Progenitor cell of endocrine pancreas (in vitro differentiated cells): ENCODE measurements at places on chromosomes 1 and 21.
A peak's percentile ranks its signal among the peaks of the same experiment; 100 is the strongest.

DNA sequence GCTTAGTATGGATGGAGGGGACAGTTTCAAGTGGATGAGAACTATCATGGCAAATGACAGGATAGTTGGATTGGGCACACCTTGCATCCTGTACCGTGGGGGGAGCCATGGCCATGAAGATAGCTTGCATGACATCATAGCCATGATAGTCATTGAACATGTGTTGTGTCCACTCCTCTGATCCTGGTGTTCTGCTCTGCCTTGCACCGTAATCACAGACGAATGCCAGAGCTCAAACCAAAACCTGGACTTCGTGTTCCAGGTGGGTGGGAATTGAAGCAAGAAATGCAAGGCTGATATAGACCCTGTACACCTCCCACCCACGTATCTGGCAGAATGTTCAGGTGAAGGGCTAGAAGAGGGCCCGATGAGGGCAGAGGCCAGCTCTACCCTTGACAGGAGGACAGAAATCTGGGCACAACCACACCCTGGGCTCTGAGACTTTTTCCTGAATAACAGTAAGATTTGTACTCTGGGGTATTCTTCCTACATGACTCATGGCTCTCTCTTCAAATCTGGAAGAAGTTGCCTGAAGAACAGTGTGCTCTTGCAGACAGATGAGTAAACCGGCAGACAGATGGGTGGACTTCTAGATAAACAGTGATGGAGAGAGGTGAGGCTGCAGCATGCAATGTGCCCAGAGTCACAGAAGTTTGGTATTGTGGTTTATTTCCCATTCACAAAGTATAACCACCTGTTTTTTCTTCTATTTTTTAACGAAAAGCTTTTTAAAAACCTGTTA lies 45.0 kb downstream of the KCNJ6 start:
- DNase-seq = no peak

- no peak for DNase-seq
These were observed 29.5 kb downstream of the LIN9 start for GRCh38 chr1:226279498-226279897.

DNA sequence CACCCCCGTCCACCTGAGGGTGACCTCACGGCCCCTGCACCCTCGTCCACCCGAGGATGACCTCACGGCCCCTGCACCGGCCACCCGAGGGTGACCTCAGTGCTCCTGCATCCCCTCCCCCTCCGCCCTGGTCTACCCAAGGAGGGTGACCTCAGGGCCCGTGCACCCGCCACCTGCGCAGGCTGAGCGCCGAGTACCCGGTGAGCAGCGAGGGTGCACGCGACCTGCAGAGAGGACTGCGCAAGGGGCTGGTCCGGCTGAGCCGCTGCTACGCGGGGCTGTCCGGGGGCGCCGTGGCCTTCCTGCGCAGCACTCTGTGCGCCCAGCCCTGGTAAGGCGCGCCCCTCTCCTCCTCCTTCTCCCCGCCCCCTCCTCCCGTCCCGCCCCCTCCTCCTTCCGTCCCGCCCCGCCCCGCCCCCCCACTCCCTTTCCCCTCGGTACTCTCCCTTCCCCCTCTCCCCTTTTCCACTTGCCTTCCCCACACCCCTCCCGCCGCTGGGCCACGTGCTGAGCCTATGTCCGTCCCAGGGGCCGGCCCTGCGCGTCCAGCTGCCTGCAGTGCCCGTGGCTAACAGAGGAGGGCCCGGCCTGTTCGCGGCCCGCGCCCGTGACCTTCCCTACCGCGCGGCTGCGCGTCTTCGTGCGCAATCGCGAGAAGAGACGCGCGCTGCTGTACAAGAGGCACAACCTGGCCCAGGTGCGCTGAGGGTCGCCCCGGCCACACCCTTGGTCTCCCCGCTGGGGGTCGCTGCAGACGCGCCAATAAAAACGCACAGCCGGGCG lies 28.4 kb downstream of the TRIM11 start:
- DNase-seq = peak; percentile 93

DNA sequence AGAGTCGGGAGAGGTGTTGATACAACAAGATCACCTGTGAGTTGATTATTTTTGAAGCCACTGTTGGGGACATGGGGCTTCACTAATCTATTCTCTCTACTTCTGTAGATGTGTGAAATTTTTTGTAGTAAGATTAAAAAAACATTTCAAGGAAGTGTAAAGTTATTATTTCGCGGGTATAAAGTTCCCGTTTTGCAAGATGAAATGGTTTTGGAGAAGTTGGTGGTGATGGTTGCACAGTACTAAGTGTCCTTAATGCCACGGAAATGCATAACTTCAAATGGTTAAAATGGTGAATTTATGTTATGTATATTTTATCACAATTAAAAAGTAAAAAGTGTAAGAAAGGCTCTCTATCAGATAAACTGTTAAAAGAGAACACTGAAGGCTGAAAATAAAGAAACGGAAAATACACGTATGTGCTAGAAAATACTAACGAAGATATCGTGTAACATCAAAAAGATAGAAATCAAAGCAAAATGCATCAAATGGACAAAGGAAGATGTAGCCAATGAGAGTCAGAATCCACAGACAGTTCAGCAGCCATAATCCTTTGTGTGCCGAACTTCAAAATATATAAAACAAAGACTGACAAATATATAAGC lies 2.9 kb upstream of the ITGB2 start:
- no peak for DNase-seq

DNA sequence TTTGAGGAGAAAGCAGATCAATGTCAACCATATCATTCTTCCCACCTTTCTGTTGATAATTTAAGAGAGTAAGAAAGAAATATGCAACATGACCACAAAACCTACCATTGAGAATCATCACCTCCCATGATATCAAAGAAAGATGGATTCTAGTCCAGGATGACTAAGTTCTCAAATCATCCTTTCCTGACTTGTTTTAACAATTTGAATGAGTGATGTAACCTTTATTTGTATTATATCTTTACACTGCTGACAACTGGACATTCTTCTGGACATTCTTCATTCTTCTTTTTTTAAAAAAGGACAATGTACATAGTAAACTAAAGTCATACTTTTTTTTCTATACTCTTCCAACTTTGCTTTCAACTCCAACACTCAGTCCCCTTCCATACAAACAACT lies 9.5 kb downstream of the PSMB4 start:
- DNase-seq = no peak

DNA sequence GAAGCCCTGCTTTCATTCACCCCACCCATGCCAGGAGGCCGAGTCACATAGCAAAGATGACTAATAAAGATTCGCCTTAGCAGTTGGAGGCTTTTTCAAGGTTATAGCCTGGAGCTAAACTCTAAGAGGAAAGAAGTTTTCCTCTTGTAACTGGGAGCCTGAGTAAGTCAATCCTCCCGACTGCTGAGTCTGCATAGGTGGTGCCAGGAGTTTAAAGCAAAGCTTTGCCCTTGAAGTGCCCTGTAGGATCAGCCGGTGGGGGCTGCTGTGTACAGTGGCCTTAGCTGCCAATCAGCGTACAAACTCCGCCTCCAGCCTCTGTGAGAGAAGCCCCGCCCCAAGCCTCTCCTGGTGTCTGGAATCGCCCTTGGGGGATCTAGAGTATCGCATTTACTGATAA lies 147.5 kb upstream of the SPATA6 start:
- DNase-seq = no peak

GRCh38 chr1:192580351-192580962 lies 4.9 kb downstream of the RGS1 start:
- DNase-seq = no peak

- DNase-seq = no peak
These were observed 24.5 kb downstream of the CLIC6 start for GRCh38 chr21:34693192-34693810.

GRCh38 chr1:246540738-246541491 lies 25.1 kb downstream of the TFB2M start:
- DNase-seq = no peak

GRCh38 chr1:246450611-246451251 lies 56.3 kb downstream of the SMYD3 start:
- DNase-seq = no peak

GRCh38 chr1:6080469-6080868 lies 34.8 kb downstream of the KCNAB2 start:
- DNase-seq = no peak

DNA sequence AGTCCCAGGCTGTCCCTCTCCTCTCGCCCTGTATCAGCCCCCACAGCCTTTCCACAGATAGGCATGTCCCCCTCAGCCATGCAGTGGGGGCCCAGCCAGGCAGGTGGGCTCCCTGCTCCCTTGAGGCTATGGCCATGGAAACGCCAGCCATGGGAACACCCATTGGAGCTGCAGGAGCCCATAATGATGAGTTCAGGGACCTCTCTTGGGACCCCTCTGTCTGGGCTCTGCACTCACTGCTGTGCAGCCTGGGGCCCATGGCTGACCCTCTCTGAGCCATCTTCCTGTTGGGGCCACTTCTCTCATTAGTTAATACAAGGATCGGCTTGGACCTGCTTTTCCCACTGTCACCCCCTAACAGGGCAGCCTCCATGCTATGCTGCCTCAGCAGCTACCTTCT lies 33.2 kb downstream of the WNT3A start:
- DNase-seq = no peak

- DNase-seq = no peak
These were observed 1.2 kb downstream of the MIER1 start for GRCh38 chr1:66925944-66926343.

- no peak for DNase-seq
These were observed 56.0 kb downstream of the ADARB1 start for GRCh38 chr21:45130324-45130774.

DNA sequence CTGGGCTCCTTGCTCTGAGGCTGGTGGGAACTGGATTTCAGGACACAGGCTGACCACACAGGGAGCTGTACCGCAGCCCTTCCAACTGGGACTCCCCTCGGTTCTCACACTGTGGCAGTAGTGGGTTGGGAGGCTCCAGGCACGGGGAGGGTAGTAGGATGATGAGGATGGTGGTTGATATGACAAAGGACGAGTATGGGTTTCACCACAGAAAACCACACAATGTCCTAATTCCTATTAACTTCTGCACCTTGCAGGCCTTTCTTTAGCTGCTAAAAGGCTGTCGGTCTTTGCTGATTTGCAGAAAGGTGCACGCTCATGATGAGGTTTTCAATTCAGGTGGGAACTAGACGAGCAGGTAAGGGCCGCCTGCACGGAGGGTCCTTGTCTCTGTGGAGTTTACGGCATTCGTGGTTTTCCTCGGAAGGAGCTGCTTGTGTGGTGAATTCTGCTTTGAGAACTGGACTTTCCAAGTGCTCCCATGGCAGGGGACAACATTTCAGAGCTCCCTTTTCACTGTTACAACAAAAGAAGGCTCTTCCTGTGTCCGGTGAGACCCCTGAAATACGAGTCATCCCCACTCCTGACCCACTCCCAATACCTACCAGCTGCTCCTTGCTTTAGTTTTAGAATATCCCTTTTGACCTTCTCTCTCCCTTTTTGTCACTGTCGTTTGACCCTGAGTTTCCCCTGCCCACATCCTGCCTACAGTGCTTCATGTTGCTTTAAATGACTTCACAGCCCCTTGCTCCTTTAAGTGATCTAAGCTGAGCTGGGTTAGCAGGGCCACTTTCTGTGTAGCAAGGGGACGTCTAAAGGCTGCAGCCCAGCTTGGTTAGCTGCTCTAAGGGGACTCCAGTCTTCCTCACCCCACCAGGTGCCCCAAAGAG lies 125.1 kb downstream of the MRPS6 start:
- DNase-seq = no peak

GRCh38 chr1:219660666-219661463 lies 48.0 kb upstream of the ZC3H11B start:
- peak; percentile 76 for DNase-seq

DNA sequence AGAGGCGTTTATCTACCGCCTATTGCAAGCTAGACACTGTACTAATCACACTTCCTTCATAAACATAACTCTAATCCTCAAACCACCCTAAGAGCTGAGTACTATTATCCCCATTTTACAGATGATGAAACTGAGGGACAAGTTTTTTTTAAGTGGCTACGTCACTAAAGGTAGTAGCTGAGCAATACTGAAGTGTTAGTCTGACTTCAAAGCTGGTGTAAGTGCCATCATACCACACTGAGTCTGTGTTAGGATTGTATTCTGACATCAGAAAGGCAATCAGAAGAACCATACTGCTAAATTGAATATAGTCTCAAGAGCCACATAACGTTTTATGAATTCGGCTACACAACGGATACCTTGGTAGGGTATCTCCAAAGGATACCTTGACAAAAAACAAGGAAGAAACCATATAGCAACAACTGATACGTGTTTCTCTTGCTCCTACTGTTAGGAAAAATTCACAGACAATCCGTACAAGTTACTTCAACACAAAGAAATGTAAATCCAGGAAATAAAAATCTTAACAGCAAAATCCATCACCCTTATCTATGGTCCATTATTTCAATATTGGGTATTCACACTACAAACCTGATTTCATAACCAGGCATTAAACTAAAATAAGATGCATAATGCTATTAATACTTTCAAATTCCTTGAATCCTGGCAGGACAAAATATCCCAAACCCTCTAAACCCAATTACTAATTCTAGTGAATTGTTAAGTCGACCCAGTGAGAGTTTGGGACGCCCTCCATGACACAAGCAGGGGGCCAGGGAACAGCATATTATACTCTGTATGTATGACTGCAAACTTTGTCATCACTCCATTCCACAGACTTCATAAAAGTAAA lies 1.6 kb downstream of the TP53BP2 start:
- DNase-seq = no peak

DNA sequence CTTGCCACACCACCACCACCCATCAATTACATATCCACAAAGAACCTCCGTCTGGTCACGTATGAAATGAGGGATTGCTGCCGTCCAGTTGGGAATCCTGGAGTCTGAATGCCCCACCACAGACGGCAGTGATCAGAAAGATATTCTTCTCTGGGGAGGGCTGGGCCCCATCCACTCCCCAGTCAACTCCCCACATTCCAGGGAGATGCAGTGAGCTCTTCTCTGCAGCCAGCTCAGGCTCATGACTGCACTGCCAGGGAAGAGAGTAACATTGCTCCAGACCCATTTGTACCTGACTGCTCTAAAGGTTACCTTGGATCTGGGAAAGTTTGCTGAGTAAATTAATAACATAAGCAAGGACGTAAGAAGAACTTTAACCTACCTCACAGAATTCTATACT lies 18.3 kb downstream of the DEGS1 start:
- DNase-seq = no peak

GRCh38 chr1:38134294-38134755 lies 87.7 kb upstream of the POU3F1 start:
- DNase-seq = no peak

DNA sequence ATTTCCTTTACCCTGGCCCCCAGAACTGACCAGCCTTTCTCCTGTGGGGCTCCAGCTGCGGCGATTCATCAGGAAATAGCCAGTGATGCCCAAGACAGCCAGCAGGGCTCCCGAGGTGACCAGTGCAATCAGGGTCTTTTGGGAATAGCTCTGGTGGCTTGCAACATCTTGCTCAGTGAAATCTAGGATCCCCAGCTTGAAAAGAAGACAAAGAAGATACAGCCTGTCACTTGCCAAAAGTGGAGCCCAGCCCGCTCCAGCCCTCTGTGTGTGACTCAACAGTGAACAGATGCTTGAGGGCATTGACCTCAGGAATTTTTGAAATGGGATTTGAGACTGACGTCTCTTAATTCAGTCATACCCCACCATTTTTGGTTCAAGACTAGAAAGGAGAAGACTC lies 22.3 kb downstream of the CD34 start:
- no peak for DNase-seq
